Kidney (tissue), 22 donors: ENCODE measurements at places on chromosomes 12 and 14. TPM values are rescaled to one million over a fixed set of nuclear protein-coding genes. Genes with fewer than 3 reads are reported as not detected.

The NOS1 gene
- 1.3 TPM for polyA plus RNA-seq

The HCAR2 gene
- polyA plus RNA-seq: not detected

The HNF1A gene
- 32.4 TPM for polyA plus RNA-seq

The TSPAN31 gene
- polyA plus RNA-seq: 60.1 TPM

The ASIC1 gene
- polyA plus RNA-seq: 0.99 TPM

The RAPGEF3 gene
- polyA plus RNA-seq: 84.3 TPM

The CDH24 gene
- polyA plus RNA-seq: 5.4 TPM

The TPH2 gene
- not detected for polyA plus RNA-seq

The CIDEB gene
- 49.7 TPM for polyA plus RNA-seq

The TTC9 gene
- 2.6 TPM for polyA plus RNA-seq

The TTC7B gene
- 23.4 TPM for polyA plus RNA-seq

GRCh38 chr12:129830796-129831195 is 73.0 kb downstream of the TMEM132D start:
- H3K4me3 ChIP-seq: no peak overlapping the region
- H3K36me3 ChIP-seq: no peaks in the 10 kb centered on the region
- no peaks in the 10 kb centered on the region for H3K4me1 ChIP-seq
- no peaks in the 10 kb centered on the region for H3K27me3 ChIP-seq
- H3K27ac ChIP-seq: no peak overlapping the region
- DNase-seq: no peak

- no peaks in the 10 kb centered on the region for H3K36me3 ChIP-seq
- no peaks in the 10 kb centered on the region for H3K4me1 ChIP-seq
- H3K27ac ChIP-seq: no peak overlapping the region
- H3K27me3 ChIP-seq: no peaks in the 10 kb centered on the region
- no peak for DNase-seq
Observed at GRCh38 chr14:104435147-104436046, 144.2 kb upstream of the C14orf180 start.

GRCh38 chr14:20690848-20691640 is 2.5 kb downstream of the ANG start:
- no peak overlapping the region for H3K4me3 ChIP-seq
- no peaks in the 10 kb centered on the region for H3K27me3 ChIP-seq
- no peaks in the 10 kb centered on the region for H3K4me1 ChIP-seq
- DNase-seq: peak; percentile 83
- no peak overlapping the region for H3K27ac ChIP-seq

DNA sequence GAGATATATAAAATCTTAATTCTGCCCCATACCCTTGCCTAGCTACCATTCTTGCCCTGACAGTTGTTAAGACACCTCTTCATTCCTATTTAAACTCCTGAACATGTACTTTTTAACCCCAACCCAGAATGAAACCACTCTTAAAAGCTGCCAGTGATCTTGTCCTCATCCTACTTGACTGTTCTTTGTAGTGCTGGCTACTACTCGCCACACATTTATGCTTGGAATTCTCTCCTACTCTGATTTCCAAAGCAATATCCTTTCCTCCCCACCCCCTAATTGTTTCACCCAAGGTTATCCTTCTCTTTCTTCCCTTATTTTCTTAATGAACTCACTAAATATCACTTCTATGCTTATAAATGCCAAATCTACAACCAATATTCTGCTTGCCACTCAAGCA is 4.1 kb downstream of the NFYB start:
- H3K36me3 ChIP-seq: peaks cover 11% of the 10 kb centered on the region
- H3K4me1 ChIP-seq: peaks cover 10% of the 10 kb centered on the region
- no peak overlapping the region for H3K27ac ChIP-seq
- H3K4me3 ChIP-seq: no peak overlapping the region

- no peak overlapping the region for H3K27ac ChIP-seq
- DNase-seq: no peak
- H3K36me3 ChIP-seq: no peaks in the 10 kb centered on the region
- H3K4me3 ChIP-seq: no peak overlapping the region
Observed at GRCh38 chr12:80867941-80868340, 69.8 kb downstream of the LIN7A start.

DNA sequence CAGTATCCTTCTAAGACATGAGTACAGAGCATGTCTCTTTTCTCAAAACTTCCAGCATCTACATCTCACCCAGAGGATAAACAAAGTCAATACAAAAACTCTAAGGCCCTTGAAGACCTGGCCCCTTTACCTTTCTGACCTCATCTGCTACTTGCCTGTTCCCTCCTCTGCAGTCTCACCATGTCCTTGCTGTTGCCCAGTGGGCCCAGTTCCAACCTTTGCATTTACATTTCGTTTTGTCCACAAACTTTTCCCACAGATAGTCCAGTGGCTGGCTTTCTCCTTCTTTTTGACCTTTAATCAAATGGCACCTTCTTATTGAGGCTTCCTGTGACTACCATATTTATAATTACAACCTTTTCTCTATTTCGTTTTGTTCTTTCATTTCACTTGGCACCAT is 1.6 kb downstream of the IRAK4 start:
- H3K27ac ChIP-seq: no peak overlapping the region
- H3K4me3 ChIP-seq: peak overlapping the region; percentile 53
- no peaks in the 10 kb centered on the region for H3K27me3 ChIP-seq
- no peaks in the 10 kb centered on the region for H3K36me3 ChIP-seq
- H3K4me1 ChIP-seq: peaks cover 2% of the 10 kb centered on the region

GRCh38 chr12:78641837-78642423 is 222.6 kb upstream of the SYT1 start:
- no peaks in the 10 kb centered on the region for H3K4me1 ChIP-seq
- H3K4me3 ChIP-seq: no peak overlapping the region
- H3K27ac ChIP-seq: no peak overlapping the region
- no peak for DNase-seq

- H3K27me3 ChIP-seq: peaks cover 21% of the 10 kb centered on the region
- H3K4me3 ChIP-seq: no peak overlapping the region
- DNase-seq: no peak
- peaks cover 3% of the 10 kb centered on the region for H3K4me1 ChIP-seq
- H3K27ac ChIP-seq: no peak overlapping the region
Observed at GRCh38 chr12:57244312-57244696, 6.7 kb downstream of the STAC3 start.

- H3K36me3 ChIP-seq: no peaks in the 10 kb centered on the region
- no peak overlapping the region for H3K4me3 ChIP-seq
- peak; percentile 15 for DNase-seq
- H3K27me3 ChIP-seq: no peaks in the 10 kb centered on the region
Observed at GRCh38 chr14:80491131-80491530, 279.8 kb upstream of the DIO2 start.

DNA sequence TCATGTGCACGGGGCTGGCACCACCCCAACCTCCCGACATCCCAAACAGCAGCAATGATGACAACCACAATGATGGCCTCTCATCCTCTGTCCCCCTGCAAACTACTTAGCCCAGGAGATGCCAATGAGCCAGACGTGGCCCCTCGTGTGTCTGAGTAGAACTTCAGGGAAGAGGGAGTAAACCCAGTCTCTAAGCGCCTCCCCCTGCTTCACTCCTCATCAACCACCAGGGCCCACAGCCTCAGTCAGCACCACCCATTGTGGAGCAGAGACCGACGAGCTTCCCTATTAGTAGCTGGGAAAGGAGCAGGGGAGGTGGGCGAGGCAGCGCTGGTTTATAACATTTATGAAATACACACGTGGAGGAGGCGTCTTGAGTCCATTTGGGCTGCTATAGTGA is 182.7 kb upstream of the SFSWAP start:
- H3K27ac ChIP-seq: no peak overlapping the region
- no peak for DNase-seq
- no peak overlapping the region for H3K4me3 ChIP-seq
- H3K4me1 ChIP-seq: no peaks in the 10 kb centered on the region
- H3K36me3 ChIP-seq: no peaks in the 10 kb centered on the region

GRCh38 chr14:50233166-50233950 is 2.0 kb upstream of the SOS2 start:
- no peaks in the 10 kb centered on the region for H3K27me3 ChIP-seq
- no peaks in the 10 kb centered on the region for H3K36me3 ChIP-seq
- peaks cover 7% of the 10 kb centered on the region for H3K4me1 ChIP-seq
- H3K27ac ChIP-seq: no peak overlapping the region

DNA sequence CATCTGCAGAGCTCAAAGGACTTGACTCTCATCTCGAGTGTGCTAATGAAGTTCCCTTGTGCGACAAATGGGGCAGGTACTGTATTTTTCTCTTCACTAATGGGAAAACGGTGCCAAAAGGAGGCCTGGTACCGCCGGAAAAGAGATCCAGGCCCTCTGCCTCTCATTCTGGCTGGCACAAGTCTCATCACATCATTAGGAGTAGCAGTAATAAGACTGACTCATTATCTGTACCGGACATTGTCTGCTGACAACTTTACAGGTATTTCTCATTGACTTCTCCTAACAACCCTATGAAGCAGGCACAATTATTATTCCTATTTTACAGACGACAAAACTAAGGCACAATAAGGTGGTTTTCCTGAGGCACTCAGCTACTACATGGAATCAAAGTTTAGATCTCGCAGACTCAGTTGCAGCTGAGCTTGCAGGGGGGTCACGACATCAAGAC is 668 bp downstream of the APPL2 start:
- H3K27ac ChIP-seq: peak overlapping the region; percentile 87
- H3K36me3 ChIP-seq: no peaks in the 10 kb centered on the region
- no peaks in the 10 kb centered on the region for H3K27me3 ChIP-seq
- H3K4me1 ChIP-seq: peaks cover 22% of the 10 kb centered on the region
- H3K4me3 ChIP-seq: peak overlapping the region; percentile 90
- DNase-seq: peak; percentile 38

GRCh38 chr12:108066583-108067577 is 62.2 kb upstream of the WSCD2 start:
- no peak overlapping the region for H3K27ac ChIP-seq
- DNase-seq: no peak
- H3K27me3 ChIP-seq: no peaks in the 10 kb centered on the region
- no peak overlapping the region for H3K4me3 ChIP-seq
- no peaks in the 10 kb centered on the region for H3K36me3 ChIP-seq
- H3K4me1 ChIP-seq: no peaks in the 10 kb centered on the region

- no peak for DNase-seq
- H3K27me3 ChIP-seq: no peaks in the 10 kb centered on the region
- H3K36me3 ChIP-seq: peaks cover 21% of the 10 kb centered on the region
Observed at GRCh38 chr12:122503147-122503751, 2.5 kb upstream of the ZCCHC8 start.

- no peak overlapping the region for H3K4me3 ChIP-seq
- no peaks in the 10 kb centered on the region for H3K4me1 ChIP-seq
Observed at GRCh38 chr12:111255261-111255660, 113.6 kb downstream of the PHETA1 start.

GRCh38 chr14:58866391-58866790 is 228.6 kb downstream of the DACT1 start:
- H3K27ac ChIP-seq: no peak overlapping the region
- no peaks in the 10 kb centered on the region for H3K4me1 ChIP-seq
- DNase-seq: no peak
- no peak overlapping the region for H3K4me3 ChIP-seq
- H3K36me3 ChIP-seq: no peaks in the 10 kb centered on the region

DNA sequence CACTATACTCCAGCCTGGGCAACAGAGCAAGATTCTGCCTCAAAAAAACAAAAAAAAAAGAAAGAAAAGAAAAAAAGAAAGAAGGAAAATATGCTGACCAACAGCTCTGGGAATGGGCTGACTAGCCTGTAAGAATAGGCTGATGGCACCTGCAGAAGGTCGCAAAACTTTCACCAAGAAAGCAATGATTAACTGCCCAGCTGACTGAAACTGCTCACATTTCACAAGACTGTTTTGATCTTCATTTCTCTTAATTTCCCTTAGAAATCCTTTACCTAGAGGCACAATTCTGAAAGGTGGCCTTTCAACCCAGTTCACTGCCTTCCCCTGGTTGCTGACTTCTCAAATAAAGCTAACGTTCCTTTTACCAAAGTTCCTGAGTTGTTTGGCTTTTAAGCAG is 12.4 kb downstream of the BEST3 start:
- no peaks in the 10 kb centered on the region for H3K4me1 ChIP-seq
- peak overlapping the region; percentile 84 for H3K27ac ChIP-seq

GRCh38 chr12:43291516-43291915 is 260.5 kb downstream of the ADAMTS20 start:
- no peaks in the 10 kb centered on the region for H3K36me3 ChIP-seq
- H3K4me3 ChIP-seq: no peak overlapping the region
- no peaks in the 10 kb centered on the region for H3K27me3 ChIP-seq
- H3K27ac ChIP-seq: no peak overlapping the region
